Pancreas (tissue), 10 donors: ENCODE measurements at places on chromosomes 12 and 14. TPM values are rescaled to one million over a fixed set of nuclear protein-coding genes. Genes with fewer than 3 reads are reported as not detected.

The IL26 gene
- not detected for total RNA-seq

The DGLUCY gene
- total RNA-seq, result 20.3 TPM

The FBXO34 gene
- 9.5 TPM for total RNA-seq

The ERC1 gene
- total RNA-seq, result 41.4 TPM

GRCh38 chr14:104284107-104284592 is 145.8 kb downstream of the KIF26A start:
- DNase-seq, result no peak

DNA sequence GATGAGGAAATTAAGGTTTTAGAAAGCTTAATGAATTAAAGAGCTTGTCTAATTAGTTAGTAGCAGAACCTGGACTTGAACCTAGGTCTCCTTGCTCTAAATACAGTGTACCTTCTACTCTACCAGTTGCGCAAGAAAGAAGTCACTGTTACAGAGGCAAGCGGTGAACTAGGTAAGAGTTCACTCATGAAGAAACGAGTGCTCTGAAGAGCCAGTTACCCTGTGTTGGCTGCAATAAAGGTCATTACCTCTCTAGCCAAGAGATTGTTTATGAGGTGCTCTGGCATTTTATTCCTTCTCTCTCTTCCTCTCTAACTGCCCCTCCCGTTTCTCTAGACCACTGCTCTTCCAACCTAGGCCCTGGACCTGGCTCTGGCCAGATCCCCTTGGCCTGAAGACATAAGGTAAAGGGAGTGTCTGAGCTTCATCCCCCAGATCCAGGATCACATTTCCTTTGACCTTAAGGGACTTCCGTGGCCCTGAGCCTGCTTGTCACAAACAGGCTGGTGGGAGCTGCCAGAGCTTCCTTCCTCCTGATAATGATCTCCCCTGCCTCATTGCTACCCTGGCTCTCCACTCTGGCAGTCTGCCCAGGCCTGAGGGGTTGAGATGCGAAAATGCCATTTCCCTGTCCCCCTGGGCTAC is 1.9 kb downstream of the RNASE7 start:
- DNase-seq, result no peak

DNA sequence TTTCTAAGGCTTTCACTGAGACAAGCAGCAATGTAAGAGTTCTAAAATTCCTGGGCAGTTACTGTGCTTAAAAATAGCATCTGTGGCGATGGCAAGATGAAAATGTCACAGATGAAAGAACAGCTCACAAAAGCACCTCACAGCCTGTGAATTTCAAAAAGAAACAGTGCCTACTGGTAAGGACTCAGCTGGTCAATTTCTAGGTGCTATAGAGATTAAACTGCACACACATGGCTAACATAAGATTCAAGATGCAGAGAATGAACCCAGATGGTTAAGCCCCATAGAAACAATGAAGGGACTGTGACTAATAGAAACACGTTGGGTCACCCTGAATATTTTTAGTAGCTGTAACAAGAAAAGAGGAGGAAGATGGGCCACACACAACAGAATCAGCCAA is 12.0 kb upstream of the IL26 start:
- DNase-seq, result no peak

DNA sequence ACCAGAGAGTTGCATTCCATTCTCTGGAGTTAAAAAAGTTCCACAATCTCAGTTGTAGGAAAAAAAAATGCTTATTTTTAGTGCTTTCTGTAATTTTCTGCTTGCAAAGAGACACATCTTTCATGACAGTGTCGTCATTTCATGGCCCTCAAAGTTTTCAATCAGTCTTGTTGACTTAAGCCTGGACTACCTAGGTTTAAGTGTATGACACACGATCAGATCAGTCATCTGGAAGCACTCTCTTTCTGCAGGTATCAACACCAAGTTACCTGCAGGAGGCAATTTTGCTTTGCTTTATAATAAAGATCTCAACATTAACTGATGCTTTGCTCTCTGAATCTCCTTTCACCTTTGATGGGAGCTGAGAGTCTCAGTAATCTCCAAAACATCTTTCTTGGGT is 251.6 kb downstream of the BCAT1 start:
- no peak for DNase-seq

DNA sequence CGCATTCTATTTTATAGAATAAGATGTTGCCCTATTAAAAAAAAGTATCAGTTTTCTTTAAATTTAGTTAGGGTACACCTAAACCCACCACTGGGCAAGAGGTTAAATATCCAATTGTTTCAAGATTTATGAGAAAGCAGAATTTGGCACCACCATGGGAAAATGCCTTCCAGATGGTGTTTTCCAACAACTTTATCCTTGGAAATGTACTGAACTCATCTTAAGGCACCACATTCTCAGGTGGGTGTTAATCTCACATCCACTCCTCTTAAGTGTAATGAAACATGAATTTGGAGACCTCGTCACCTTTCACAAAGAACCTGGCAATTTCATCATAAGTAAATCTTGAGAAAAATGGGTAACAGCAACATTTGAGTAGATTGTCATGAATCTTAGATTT is 13.1 kb downstream of the CBX5 start:
- DNase-seq, result no peak

The P2RX7 gene
- 1.6 TPM for total RNA-seq

DNA sequence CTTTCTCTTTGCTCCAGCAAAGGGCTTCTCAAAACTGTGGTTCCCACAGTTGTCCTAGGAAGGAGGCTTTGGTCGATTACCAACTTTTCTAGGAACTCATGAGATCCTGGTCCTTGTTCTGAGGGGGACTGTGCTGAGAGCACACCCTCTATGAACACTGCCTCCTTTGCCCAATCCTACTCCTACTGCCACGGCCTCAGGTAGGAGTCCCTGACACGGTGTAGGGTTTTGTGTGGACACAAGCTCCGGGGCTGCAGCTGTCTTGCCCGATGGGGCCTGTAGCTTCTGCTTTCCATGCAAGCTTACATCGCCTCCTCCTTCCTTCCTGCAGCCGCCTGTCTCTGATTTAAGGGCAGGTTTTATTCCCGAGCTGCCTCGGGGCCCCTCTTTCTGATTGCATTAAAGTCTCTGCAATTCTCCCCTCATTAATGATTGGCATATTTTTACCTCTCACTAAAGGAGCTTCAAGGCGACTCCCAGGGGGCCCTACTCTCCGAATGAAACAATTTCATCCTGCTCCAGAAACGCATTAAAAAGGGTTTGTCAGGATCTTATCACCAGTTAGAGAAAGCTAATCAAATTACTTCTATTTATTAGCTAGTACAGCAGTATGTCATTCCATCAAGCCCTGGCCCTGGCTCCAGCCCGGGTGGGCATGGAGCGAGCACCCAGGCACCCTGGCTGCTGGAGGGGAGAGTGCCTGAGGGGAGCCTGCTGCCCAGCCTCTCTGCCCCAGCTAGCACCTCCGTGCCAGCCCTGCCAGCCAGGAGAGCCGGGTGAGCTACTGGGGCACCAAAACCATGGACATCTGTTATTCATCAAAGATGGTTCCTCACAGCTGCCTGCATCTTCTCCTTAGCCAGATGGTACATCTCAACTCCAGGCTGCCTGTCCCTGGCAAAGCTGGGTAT is 38.0 kb upstream of the ESRRB start:
- DNase-seq, result no peak

- no peak for DNase-seq
Measured at GRCh38 chr12:121808623-121809022, 4.8 kb downstream of the SETD1B start.

The EPYC gene
- not detected for total RNA-seq

The CINP gene
- total RNA-seq, result 25.7 TPM

The LAG3 gene
- total RNA-seq, result not detected

DNA sequence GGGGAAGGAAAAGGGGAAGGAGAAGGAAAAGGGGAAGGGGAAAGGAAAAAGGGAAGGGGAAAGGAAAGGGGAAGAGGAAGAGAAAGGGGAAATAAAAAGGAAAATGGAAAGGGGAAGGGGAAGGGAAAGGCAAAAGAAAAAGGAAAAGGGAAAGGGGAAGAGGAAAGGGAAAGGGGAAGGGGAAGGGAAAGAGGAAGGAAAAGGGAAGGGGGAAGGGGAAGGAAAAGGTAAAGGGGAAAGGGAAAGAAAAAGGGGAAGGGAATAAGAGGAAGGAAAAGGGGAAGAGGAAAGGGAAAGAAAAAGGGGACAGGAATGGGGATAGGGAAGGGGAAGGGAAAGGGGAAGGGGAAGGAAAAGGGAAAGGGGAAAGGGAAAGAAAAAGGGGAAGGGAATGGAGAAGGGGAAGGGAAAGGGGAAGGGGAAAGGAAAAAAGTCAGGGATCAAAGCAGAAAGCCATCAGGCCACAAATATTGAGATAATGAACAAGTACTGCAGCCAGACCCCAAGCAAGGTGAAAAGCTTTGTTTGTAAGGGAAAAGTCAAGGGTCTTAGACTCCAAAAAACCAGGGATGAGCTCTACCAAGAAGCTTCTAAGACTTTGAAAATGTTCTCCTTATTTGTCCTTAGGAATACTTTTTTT is 20.0 kb downstream of the DICER1 start:
- DNase-seq, result no peak

DNA sequence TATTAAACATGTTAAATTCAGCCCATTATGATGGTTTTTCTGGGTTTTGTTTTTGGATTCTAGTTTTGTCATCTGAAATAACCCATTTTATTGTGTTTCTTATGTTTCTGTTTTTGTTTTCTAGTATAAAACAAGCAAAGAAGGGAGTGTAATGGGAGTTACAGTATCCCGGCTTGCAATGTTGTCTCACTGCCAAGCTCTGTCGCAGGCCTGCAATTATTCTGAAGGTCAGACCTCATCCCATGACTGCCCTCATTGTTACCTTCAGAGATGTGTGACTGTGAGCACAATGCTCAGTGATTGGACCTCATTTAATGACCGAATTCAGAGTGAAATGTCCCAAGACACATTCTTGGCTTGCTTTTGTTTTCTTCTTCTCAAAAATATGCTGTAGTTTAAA is 73.0 kb upstream of the ATF1 start:
- peak; percentile 54 for DNase-seq

DNA sequence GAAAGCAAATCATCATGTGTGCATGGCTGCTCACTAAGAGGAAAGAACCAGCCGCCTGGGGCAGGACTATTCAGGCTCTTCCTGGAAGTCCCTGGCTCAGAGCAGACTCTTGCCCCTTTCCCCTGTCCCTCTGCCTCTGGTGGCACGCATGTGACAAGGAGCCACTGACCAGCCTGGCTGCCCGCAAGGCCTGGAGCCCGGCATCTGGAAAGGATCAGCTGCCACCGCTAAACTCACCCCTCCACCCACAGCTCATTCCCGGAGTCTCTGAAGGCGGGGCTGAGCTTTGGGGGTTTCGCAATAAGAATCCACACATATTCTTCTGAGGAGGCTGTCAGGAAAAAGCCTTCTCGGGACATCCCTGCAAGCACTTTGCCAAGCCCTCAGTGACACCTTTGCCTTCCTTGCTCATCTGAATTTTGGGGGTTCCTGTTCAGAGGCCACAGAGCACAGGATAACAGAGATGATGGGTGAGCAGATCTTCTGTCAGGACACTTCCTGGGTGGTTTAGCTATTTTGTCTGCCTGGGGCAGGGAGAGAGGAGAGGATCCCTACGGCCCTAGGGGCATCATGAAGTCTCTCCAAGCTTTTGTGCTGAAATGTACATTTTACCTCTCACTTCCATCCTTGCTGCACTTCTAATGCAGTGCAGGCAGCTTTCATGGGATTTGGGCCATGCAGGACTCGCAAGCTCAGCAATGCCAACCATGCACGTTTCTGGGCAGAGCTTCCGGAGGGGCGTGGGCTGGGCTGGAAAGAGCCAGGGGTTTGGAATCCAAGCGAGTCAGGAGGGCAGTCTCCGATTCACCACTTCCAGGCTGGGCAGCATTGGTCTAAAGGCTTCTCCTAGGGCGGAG is 124.8 kb upstream of the MAP1LC3B2 start:
- DNase-seq, result peak; percentile 61

GRCh38 chr12:80877721-80878265 is 59.9 kb downstream of the LIN7A start:
- no peak for DNase-seq

The DPY19L2 gene
- 2.0 TPM for total RNA-seq

DNA sequence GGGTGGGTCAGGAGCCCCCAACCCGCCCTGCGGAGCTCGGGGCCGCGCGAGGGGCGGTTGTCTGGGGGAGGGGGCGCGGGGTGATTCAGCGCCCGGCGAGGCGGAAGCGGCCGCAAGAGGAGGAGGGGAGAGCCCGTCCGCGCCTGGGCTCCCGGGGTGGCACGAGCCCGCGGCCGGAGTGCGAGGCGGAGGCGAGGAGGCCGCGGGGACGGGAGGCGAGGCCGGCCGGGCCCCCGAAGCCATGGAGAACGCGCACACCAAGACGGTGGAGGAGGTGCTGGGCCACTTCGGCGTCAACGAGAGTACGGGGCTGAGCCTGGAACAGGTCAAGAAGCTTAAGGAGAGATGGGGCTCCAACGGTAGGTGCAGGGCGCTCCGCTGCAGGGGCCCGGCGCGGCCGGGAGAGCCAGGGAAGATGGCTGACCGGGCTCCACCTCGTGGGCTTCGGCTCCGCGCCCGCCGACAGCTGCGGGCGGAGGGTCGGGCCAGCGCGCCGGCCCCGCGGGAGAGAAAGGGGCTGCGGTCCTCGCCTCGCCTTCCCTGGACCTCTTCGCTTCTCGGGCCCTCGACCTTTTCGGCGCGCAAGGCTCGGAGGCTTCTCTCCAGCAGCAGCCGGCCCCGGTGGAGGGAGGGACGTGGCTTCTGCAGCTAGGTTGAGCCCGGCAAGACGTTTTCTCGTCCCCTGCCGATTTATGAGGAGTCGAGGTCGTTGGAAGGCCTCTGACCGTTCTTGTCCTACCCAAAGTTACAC is 677 bp downstream of the ATP2A2 start:
- peak; percentile 62 for DNase-seq

DNA sequence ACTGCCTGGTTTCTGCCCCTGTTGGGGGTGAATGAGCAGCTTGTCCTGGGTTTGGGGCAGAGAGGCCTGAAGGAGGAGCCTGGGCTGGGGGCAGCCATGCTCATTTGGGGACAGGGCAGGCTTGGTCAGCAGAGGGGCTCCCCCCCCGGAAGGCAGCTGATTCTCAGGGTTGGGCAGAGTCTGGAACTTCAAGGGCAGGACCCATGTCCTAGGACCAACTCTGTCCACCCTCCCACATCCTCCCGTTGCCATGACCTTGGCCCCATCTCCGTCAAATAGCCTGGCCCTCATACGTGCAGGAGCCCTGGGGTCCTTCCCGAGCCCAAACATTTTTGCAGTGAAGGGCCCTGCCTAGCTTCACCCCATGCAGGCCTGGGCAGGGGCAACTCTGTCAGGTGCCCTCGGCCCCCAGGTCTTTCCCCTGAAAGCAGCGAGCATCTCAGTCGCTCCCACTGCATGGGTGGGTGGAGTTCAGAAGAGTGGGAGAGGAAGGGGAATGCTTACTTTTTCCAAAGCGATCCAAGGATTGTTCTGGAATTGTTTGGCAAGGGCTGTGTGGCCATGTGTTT is 32.6 kb downstream of the TNFAIP2 start:
- DNase-seq, result no peak

The KRT72 gene
- not detected for total RNA-seq

- DNase-seq, result no peak
Measured at GRCh38 chr14:73283608-73284379, 46.5 kb downstream of the PAPLN start.

GRCh38 chr12:1435456-1435855 is 158.9 kb downstream of the FBXL14 start:
- no peak for DNase-seq

The MDGA2 gene
- total RNA-seq, result not detected

DNA sequence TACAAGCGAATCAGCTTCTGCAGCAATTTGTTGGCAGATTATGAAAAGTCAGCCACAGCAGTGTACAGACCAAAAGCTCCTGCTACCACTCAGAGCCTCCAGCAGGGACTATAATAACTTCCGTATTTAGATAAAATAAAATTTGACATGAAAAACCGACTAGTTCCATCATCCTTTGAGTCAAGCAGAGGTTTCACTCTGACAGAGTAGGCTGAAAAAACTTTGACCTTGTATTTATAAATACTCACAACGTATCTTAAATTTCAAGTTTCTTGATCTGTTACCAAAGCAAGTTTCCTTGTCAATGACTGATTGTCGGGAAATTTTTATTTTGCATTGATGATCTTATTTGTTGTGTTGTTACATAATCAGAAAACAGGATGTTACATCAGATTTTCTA is 283.4 kb downstream of the DAD1 start:
- no peak for DNase-seq
